ENCODE measurements at places on chromosomes 1 and 21. TPM values are rescaled to one million over a fixed set of nuclear protein-coding genes. Genes with fewer than 3 reads are reported as not detected.
A peak's percentile ranks its signal among the peaks of the same experiment; 100 is the strongest.

Gene RHEX
- total RNA-seq: 1.2 TPM

GRCh38 chr1:63326106-63326472 lies 3.7 kb downstream of the FOXD3 start:
- no peak overlapping the region for H3K4me3 ChIP-seq
- no peaks in the 10 kb centered on the region for H3K36me3 ChIP-seq
- H3K27me3 ChIP-seq: peaks cover 100% of the 10 kb centered on the region
- no peak for DNase-seq
- H3K27ac ChIP-seq: no peak overlapping the region

DNA sequence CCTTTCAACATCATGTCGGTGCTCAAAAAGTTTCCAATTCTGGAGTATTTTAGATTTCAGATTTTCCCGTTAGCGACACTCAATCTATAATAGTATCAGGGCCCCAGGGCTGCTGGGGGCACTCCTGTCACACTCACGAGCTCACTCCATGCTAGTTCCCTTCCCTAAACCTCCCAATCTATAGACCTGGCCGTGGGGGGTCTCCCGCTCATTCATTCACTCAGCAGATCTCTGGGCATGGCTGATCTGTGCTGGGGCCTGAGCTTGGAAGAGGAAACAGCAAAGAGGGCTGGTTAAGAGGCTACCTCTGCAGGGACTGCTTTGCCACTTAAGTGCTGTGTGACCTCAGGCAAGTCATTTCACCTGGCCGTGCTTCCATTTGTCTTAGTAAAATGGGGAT lies 46.8 kb upstream of the LAPTM5 start:
- DNase-seq: no peak
- H3K36me3 ChIP-seq: no peaks in the 10 kb centered on the region
- H3K4me3 ChIP-seq: no peak overlapping the region
- H3K27me3 ChIP-seq: peaks cover 25% of the 10 kb centered on the region

DNA sequence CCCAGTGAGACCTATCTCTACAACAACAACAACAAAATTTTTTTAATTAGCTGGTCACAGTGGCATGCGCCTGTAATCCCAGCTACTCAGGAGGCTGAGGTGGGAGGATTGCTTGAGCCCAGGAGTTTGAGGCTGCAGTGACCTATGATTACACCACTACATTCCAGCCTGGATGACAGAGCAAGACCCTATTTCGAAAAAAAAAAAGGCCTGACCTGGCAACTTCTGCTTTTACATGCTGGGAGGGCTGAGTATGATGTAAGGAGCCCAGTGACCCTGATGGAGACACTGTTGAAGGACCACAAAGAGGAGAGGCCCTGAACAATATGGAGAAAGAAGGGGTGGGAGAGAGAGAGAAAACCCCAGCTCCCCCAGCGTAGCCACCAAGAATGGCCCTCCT lies 9.2 kb upstream of the VPS26C start:
- H3K27ac ChIP-seq: no peak overlapping the region
- no peaks in the 10 kb centered on the region for H3K36me3 ChIP-seq
- H3K27me3 ChIP-seq: peaks cover 3% of the 10 kb centered on the region
- peaks cover 2% of the 10 kb centered on the region for H3K4me1 ChIP-seq
- no peak for DNase-seq

Gene SPRR3
- total RNA-seq: not detected

- H3K4me1 ChIP-seq: no peaks in the 10 kb centered on the region
- peaks cover 4% of the 10 kb centered on the region for H3K27me3 ChIP-seq
- H3K36me3 ChIP-seq: no peaks in the 10 kb centered on the region
- H3K27ac ChIP-seq: no peak overlapping the region
- H3K4me3 ChIP-seq: no peak overlapping the region
Observed at GRCh38 chr1:213393860-213394259, 342.8 kb downstream of the RPS6KC1 start.

- no peaks in the 10 kb centered on the region for H3K36me3 ChIP-seq
- peaks cover 7% of the 10 kb centered on the region for H3K4me1 ChIP-seq
- DNase-seq: no peak
- H3K4me3 ChIP-seq: no peak overlapping the region
- no peak overlapping the region for H3K27ac ChIP-seq
- no peaks in the 10 kb centered on the region for H3K27me3 ChIP-seq
Observed at GRCh38 chr1:245606157-245606725, 451.5 kb downstream of the KIF26B start.

DNA sequence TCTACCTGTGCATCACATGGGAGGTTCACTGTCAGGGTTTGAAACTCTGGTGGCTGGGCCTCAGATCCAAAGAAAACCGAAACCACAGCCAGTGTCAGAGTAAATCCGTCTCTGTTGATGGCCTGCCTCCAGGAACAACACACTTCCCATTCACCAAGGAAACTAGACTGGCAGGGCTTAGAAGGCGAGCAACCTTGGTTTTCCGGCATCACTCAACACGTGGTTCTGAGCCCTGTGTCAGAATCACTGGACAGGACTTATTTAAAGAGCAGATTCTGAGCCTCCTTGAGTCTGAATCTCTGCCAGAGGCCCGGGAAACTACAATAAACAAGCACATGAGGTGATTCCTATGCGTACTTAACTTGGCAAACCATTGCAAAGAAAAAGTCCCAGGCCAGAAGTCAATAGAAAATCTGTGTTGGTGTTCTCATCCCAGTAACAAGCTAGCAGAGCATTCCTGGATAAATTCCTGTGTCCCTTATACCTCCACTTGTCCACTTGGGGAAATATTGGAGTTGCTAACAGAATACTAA lies 70.0 kb downstream of the KCTD3 start:
- peak overlapping the region; percentile 23 for H3K4me3 ChIP-seq
- H3K27ac ChIP-seq: peak overlapping the region; percentile 81
- no peaks in the 10 kb centered on the region for H3K27me3 ChIP-seq
- peak; percentile 71 for DNase-seq
- peaks cover 19% of the 10 kb centered on the region for H3K4me1 ChIP-seq
- H3K36me3 ChIP-seq: no peaks in the 10 kb centered on the region

Data from suprapubic skin (tissue), 4 donors.